ENCODE measurements at places on chromosomes 11 and 22.

GRCh38 chr11:46559815-46560214, 34.0 kb downstream of the AMBRA1 start:
- no peak for DNase-seq

GRCh38 chr11:16902781-16903378, 111.3 kb downstream of the PLEKHA7 start:
- DNase-seq = no peak

GRCh38 chr11:119892311-119892808, 163.4 kb upstream of the NECTIN1 start:
- DNase-seq = no peak

GRCh38 chr11:128482512-128483191, 104.7 kb downstream of the ETS1 start:
- DNase-seq = no peak

GRCh38 chr11:110098645-110099044, 5.5 kb downstream of the ZC3H12C start:
- DNase-seq = no peak

DNA sequence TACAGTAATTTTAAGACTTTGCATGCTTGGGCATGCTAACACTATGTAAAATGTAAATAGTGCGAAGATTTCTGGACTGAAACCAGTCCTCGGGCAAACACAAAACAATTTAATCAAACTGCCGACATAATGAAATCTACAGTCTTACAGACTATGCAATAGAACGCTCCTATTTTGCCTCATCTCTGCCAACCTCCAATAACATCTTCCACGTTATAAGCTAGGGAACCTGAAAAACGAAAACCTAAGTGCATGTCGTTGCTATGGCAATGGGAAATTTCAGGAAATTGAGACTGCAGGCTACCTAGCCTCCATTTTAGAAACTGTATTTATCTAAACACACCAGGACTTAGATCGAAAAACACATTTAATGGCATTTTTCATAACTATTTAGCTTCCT, 1.1 kb downstream of the CSTF3 start:
- no peak for DNase-seq

- DNase-seq = peak; percentile 63
Observed at GRCh38 chr11:34345540-34345876, 12.3 kb downstream of the ABTB2 start.

All from left forelimb (tissue), 1 donor.